Tongue (tissue), 3 donors: ENCODE measurements at places on chromosomes 2 and 18. TPM values are rescaled to one million over a fixed set of nuclear protein-coding genes. Genes with fewer than 3 reads are reported as not detected.

- DNase-seq, result no peak
Measured at GRCh38 chr2:95314964-95315611, 17.9 kb downstream of the KCNIP3 start.

DNA sequence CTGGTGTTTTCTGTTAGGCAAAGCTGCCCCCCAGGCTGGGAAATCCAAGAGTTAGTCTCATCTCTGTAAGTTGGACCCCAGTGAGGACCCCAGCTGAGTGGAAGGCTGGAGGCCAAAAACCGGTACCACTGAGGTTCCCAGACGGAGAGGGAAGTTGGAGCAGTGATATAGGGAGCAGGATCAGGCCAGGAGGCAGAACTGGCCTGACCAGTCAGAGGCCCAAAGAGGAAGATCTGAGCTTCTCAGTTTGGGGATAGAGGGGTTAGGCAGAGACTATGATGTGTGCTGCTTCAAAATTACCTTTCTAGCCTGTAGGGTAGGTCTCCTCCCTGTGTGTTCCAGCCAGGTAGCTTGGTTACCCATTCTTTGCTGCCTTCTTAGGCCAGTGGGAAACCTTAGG is 4.6 kb upstream of the RNF181 start:
- no peak for DNase-seq

- no peak for DNase-seq
Measured at GRCh38 chr18:79405781-79406575, 10.2 kb downstream of the NFATC1 start.

GRCh38 chr2:223262946-223263345 is 211.0 kb downstream of the KCNE4 start:
- peak; percentile 63 for DNase-seq

- no peak for DNase-seq
Measured at GRCh38 chr2:98768384-98769113, 37.6 kb upstream of the MGAT4A start.

- no peak for DNase-seq
Measured at GRCh38 chr18:46050268-46050667, 21.8 kb downstream of the PSTPIP2 start.

DNA sequence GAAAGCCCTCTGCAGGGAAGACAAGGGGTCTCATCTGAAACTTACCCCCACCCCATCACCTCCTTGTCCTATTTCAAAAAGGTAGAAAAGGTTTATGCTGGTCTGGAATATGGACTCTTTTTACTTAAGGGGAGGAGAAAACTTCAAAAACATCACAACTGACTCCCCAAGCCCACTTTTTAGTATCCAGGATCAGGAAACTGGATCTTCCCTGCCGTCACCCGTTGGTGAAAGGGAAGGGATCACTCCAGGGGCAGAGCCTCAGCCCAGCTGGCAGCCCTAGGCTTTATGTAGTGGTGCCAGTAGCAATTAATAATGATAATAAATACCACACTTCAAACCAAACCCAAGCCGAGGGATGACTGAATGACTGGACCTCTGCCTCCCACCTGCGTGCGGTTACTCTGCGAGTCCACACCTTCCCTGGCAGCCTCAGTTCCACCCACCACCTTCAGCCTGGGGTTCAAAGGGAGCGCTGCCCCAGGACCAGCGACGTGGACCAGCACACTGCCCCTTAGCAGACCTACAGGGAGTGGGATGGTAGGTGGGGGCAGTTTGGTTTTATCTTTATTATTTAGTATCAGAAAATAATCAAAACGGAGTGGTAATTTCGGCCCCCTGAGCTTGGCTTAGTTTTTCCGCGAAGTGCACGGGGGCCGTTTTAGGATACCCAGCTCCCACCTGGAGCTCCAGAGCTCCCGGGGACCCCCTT is 4.9 kb upstream of the GATA6 start:
- DNase-seq, result no peak

GRCh38 chr18:25669741-25670140 is 317.8 kb upstream of the ZNF521 start:
- DNase-seq, result no peak

Gene ATP5F1A
- total RNA-seq, result 1,148 TPM

Gene METTL4
- 12.2 TPM for total RNA-seq

DNA sequence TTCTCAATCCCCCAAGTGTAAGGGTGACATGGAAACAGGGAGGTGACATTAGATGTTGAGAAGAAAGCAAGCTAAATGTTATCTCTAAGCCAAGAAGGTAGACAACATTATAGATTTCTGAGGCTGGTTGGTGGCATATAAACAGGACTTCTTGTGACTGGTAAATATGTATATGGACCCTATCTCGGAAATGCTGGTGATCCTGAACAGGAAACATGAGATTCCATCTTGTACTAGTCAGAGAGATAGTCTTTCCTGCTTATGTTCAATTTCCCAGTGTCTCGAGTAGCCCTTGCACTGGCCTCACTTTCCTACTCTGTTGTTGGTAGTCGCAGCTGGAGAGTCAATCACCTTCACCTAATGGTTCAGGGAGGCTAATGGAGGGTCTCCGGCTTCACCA is 26.8 kb downstream of the MOGAT1 start:
- no peak for DNase-seq

- peak; percentile 86 for DNase-seq
Measured at GRCh38 chr2:202317080-202317857, 51.7 kb downstream of the NOP58 start.

DNA sequence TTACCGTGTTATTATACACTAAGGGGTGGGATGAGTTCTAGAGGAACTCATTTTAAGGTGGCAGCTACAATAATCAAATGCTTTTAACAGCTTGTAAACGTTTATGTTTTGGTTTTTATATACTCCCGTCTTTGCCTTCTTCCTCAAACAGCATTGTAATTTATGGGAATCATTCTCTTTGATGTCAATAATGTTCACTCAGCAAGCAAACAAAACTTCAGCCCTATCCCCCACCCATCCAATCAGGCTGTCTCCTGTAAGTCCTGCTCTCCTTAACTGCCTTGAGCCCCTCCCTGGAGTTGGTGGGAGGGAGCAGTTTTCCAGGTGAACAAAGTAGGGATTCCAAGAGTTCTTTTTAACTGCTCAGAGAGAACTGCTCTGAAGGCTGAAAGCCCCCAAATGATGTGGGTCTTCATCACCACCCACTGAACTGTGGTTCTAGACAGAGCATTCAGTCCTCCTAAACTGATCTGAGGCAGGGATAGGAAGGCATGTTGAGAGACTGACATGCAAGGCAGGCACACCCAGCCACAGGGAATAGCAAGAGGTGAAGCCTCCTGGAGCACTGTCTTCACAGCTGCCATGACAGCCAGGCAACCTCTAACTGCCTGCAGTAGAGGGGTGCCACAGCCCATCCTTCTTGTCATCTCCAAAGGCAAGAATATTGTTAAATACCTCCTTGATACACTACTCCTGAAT is 17.5 kb downstream of the MYO5B start:
- DNase-seq, result no peak

GRCh38 chr2:213247566-213247965 is 36.7 kb upstream of the SPAG16 start:
- DNase-seq, result no peak

DNA sequence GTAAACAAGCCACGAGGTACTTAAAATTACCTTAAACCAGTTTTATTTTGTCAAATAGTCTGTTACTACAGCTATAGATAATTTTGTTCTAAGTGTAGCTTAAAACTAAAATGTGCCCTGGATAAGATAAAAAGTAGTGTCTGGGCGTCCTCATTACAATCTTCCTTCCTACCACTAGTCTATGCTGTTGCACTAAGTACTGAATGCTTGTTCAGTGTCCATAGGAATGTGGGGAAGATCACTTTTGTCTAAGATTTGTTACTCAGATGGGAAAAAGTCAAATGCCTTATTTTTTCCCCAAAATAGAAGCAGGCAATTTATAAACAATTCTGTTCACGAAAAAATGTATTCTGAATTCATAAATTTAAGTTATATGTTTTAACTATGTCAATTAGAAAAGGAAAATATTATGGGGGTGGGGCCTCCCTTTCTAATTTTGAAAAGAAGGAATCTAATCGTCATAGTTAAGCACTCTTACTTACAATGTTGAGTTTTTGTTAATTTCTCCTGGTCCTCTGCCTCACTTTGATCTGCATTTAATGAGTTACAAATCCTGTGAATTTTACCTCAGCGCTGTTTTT is 140.4 kb upstream of the VRK2 start:
- peak; percentile 61 for DNase-seq

Gene SIX3
- total RNA-seq, result not detected

Gene NEB
- 2,139 TPM for total RNA-seq

Gene CRYGD
- not detected for total RNA-seq

Gene LOXHD1
- total RNA-seq, result 3.4 TPM

DNA sequence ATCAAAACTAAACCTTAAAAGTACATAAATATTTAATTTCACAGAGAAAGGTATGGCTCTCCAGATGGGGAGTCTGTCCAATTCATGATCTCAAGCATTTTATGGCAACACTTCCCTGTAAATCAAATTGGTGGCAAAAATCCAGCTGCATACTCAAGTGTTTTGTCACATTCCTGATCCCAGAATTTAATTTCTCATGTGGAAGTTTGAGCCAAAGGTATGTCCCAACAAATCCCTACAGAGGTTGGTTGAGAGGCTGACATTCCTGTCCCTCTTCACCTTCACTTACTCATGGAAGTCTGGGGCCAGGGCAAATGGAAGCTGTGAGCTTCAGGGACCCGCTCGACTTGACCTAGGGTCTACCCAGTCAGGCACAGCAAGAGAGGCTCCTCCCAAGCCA is 17.7 kb downstream of the KLF7 start:
- DNase-seq, result peak; percentile 44

Gene FABP1
- not detected for total RNA-seq

DNA sequence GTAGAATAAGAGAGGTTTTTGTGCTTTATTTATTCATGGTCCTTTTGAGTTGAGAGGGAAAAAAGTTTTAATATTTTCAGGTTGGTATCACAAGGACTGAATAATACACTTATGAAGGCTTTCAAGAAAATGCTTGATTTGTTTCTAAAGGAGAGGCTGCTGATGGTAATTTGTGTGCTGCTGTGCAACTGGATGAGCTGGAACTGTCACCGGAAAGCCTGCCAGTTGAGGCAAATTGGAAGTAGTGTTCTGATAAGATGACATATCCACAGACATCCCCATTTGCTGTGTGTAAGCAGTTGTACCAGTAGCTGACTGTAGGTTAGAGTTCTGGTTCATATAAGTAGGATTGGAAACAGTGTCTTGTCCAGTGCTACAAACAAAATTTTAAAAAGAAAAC is 21.6 kb upstream of the CACNB4 start:
- no peak for DNase-seq

Gene TEX44
- not detected for total RNA-seq

GRCh38 chr2:120978359-120979050 is 242.8 kb downstream of the GLI2 start:
- no peak for DNase-seq

DNA sequence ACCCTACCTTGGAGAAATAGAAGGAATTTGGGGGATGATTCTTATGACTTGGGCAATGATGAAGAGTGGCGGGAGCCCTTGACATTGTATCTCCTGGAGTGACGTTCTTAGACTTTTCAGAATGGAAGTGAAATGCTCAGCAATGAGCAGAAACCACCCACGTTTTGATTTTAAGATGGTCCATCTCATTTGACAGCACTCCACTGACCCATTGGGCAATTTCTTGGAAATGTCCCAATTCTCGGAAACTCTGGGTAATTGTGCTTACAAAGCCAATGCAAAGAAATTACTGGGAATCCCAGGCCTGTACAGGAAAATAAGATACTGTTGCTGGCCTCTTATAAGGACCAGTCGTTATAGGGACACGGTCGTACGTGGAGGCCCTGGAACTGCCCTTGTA is 170.0 kb upstream of the COPS8 start:
- no peak for DNase-seq

GRCh38 chr2:82254728-82255127 is 1950.2 kb upstream of the LRRTM1 start:
- DNase-seq, result no peak
